Cardiac septum (tissue), 1 donor: ENCODE measurements at places on chromosomes 6 and 20. TPM values are rescaled to one million over a fixed set of nuclear protein-coding genes. Genes with fewer than 3 reads are reported as not detected.

GRCh38 chr6:111734068-111735061, 128.7 kb upstream of the TRAF3IP2 start:
- no peak for DNase-seq

BPIFB1 gene
- not detected for total RNA-seq

- DNase-seq = no peak
These were observed 67.2 kb upstream of the KIF25 start for GRCh38 chr6:167930295-167930694.

CST4 gene
- not detected for total RNA-seq

DNA sequence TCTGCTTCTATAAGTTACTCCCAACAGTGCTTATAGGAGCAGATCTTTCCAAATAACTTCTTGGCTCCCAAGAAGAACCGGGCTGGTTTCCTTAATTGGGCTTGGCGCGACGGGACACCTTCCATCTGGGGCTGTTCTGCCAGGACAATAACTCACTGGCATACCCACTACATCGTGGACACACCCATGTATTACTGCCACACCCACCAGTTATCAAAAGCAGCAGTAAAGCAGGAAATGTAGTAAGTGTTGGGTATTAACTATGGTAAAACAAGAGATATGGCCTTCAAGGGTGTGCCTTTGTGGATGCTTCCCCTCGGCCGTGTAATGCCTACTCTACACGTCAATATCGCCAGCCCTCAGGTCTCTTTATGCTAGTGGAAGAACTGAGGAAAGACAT, 24.7 kb downstream of the CNKSR3 start:
- DNase-seq = no peak

- no peak for DNase-seq
These were observed 438.1 kb downstream of the GJA1 start for GRCh38 chr6:121873595-121873994.

TMEM242 gene
- 18.9 TPM for total RNA-seq
